Naive thymus-derived CD8-positive, alpha-beta T cell (primary cell): ENCODE measurements at places on chromosomes 5 and 9. TPM values are rescaled to one million over a fixed set of nuclear protein-coding genes. Genes with fewer than 3 reads are reported as not detected.

The WNK2 gene
- not detected for total RNA-seq

The ADAMTS16 gene
- total RNA-seq = not detected

The RNF224 gene
- total RNA-seq = 0.21 TPM

The ARHGEF37 gene
- 1.2 TPM for total RNA-seq

The C9orf152 gene
- total RNA-seq = not detected

DNA sequence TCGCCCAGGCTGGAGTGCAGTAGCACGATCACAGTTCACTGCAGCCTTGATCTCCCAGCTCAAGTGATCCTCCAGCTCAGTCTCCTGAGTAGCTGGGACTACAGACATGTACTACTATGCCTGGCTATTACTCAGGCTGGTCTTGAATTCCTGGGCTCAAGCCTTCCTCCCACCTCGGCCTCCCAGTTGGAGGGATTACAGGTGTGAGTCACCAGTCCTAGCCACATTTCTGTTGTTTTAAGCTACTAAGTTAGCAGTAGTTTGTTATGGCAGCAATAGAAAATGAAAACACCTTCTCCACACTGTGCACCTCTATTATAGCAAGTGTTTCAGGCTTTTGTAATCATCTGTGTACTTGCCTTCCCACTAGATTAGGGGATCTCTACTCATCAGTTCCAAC lies 588.9 kb upstream of the TLE4 start:
- DNase-seq = no peak

GRCh38 chr5:119864286-119864685 lies 234.9 kb downstream of the FAM170A start:
- DNase-seq = no peak

GRCh38 chr5:150469718-150470469 lies 20.4 kb upstream of the RPS14 start:
- no peak for DNase-seq

DNA sequence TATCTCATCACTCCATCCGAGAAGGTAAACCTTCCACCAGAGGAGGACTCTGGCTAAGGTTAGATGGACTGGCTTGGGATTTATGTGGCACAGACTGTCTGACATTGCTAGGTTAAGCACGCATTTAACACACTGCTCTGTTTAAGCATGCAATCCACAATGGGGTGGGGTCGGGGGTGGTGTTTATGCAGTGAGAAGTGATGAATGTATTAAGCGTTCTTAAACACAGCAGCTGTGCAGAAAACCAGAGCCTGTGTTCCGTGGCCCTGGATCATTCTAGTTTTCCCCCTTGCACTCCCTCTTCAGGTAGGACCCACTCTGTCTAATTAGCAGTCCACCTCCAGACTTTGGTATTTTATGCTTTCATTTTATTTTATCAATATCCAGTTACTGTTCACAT lies 46.4 kb downstream of the STXBP1 start:
- DNase-seq = no peak

- no peak for DNase-seq
Observed at GRCh38 chr9:107274096-107274495, 9.0 kb upstream of the RAD23B start.

GRCh38 chr9:133523106-133523505 lies 1.7 kb downstream of the MYMK start:
- DNase-seq = no peak

- no peak for DNase-seq
Observed at GRCh38 chr9:21153336-21154017, 11.8 kb upstream of the IFNW1 start.

GRCh38 chr9:104899759-104900247 lies 28.2 kb downstream of the ABCA1 start:
- DNase-seq = no peak
